IgD-negative memory B cell (primary cell): ENCODE measurements at places on chromosomes 6 and 20. TPM values are rescaled to one million over a fixed set of nuclear protein-coding genes. Genes with fewer than 3 reads are reported as not detected.

Gene RBPJL
- not detected for polyA plus RNA-seq

Gene TRDN
- polyA plus RNA-seq = not detected

Gene SCRT2
- polyA plus RNA-seq = not detected

Gene KIF25
- polyA plus RNA-seq = not detected

Gene DLL1
- 0.10 TPM for polyA plus RNA-seq

Gene CLVS2
- not detected for polyA plus RNA-seq

Gene CASS4
- 0.34 TPM for polyA plus RNA-seq

Gene PRL
- not detected for polyA plus RNA-seq

Gene CITED2
- 15.8 TPM for polyA plus RNA-seq

Gene GPR63
- polyA plus RNA-seq = not detected

Gene MOXD1
- polyA plus RNA-seq = 9.0 TPM

Gene POLR3F
- 9.0 TPM for polyA plus RNA-seq

Gene CTAGE9
- not detected for polyA plus RNA-seq

Gene IGF2R
- 4.7 TPM for polyA plus RNA-seq

Gene ADGB
- polyA plus RNA-seq = not detected

Gene ADGRF4
- not detected for polyA plus RNA-seq

Gene CDH22
- polyA plus RNA-seq = not detected

Gene TUBB2B
- polyA plus RNA-seq = 0.55 TPM

Gene CDSN
- not detected for polyA plus RNA-seq

Gene CRISP3
- polyA plus RNA-seq = not detected

Gene SPEF1
- not detected for polyA plus RNA-seq

Gene MUCL3
- not detected for polyA plus RNA-seq

Gene DYNLT1
- 48.6 TPM for polyA plus RNA-seq

Gene R3HDML
- not detected for polyA plus RNA-seq

Gene OR2B6
- polyA plus RNA-seq = not detected

Gene ZSCAN23
- polyA plus RNA-seq = 0.14 TPM

Gene C6orf15
- not detected for polyA plus RNA-seq

Gene LHFPL5
- polyA plus RNA-seq = not detected

Gene THBD
- polyA plus RNA-seq = not detected

Gene HAO1
- not detected for polyA plus RNA-seq

Gene PAQR8
- 6.4 TPM for polyA plus RNA-seq

Gene RSPH4A
- not detected for polyA plus RNA-seq

Gene TASP1
- 11.4 TPM for polyA plus RNA-seq

Gene TRIM31
- not detected for polyA plus RNA-seq

Gene FNDC1
- not detected for polyA plus RNA-seq

Gene SRSF12
- 0.41 TPM for polyA plus RNA-seq

Gene TRIM15
- polyA plus RNA-seq = not detected

Gene HTR1E
- polyA plus RNA-seq = not detected

Gene SAMD3
- polyA plus RNA-seq = 7.1 TPM

Gene C6orf163
- 0.56 TPM for polyA plus RNA-seq

Gene EPHA7
- polyA plus RNA-seq = not detected

Gene PNLDC1
- polyA plus RNA-seq = 0.89 TPM
